LHCN-M2 (cell line): ENCODE measurements at places on chromosomes 3 and 15. TPM values are rescaled to one million over a fixed set of nuclear protein-coding genes. Genes with fewer than 3 reads are reported as not detected.

Gene TM6SF1
- total RNA-seq: not detected in 2 replicates

Gene UPK1B
- total RNA-seq: not detected in 2 replicates

- DNase-seq: no peak
Observed at GRCh38 chr3:196611761-196612483, 27.6 kb upstream of the NRROS start.

GRCh38 chr15:76625267-76625666, 279.9 kb downstream of the SCAPER start:
- DNase-seq: no peak

DNA sequence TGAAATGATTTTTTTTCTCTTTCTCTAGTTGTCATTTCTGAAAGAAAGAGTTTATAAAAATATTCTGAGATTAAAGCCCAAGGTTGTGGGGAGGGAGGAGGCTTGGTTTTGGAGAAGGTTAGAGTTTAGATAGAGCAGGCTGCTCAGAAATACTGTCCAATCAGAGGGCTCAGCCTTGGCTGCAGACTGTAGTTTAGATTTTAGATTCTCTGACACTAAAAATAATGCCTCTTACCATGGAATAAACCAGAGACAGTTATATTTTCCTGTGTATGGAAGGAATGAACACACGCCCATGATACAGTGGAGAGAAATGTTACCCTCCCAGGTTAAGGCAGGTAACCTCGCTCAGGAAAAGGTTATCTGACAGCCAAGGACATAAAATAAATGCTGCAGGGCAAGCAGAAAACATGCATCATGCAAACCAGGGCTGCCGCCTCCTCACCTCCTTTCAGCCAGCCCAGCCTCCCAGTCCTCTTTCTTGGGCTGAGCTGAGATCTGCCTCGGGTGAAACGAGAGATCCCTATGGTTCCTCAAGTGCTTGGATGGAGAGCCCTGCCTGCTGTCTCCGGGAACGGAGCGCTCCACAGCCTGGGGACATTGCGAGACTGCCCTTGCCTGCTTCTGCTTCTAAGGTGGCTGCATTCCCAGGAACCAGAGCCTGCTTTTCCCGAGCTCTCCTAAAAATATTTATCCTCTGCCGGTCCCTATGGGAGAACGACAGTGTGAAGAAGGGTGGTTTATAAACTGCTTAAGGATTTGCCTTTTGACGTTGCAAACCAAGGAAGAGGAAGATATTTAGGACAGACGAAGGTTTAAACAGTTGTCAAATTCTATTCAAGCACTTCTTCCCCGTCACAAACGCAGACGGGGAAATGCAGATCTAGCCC, 848 bp downstream of the NCEH1 start:
- DNase-seq: peak; percentile 29
